ENCODE measurements at places on chromosomes 5 and 9. TPM values are rescaled to one million over a fixed set of nuclear protein-coding genes. Genes with fewer than 3 reads are reported as not detected.

DNA sequence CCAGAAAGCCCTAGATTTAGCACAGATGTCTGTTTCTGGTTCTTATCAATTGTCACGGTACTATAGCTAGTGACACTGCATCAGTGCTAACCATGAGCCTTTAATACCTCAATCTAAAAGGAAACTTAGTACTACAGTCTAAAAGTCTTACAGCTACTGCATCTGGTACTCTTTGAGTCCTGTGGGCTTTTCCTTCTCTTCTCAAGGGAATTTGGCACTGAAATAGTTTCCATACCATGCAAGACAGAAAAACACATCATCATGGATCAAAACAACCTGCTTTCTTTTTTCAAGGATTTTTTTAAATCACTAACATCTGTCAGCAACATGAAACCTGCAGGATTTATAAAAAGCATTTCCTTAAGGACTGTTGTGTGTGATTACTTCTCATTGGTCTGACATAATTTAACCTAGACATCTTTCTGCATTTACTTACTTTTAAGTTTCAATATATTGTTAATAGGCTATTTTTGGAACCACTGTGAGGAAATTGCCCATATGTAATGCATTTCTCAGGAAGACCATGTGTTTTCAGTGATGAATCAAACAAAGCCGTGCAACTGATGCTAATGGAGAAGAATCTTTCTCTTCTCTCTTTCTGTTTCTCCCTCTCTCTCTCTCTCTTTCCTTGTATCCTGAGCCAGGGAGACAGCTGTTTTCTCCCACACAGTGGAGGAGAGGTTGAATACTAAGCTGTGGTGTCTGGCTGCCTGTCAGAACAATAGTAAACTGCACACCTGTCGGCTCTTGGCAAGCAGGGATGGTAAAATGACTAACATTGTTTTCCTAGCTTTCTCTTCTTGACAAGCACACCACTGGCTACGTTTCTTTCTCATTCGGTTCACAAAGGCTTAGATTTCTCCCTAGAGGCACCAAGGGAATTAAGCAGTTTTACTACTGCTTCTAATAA, 273.4 kb downstream of the CSNK1G3 start:
- DNase-seq, result peak; percentile 79

GRCh38 chr5:1343931-1344901, 683 bp downstream of the CLPTM1L start:
- peak; percentile 54 for DNase-seq

DNA sequence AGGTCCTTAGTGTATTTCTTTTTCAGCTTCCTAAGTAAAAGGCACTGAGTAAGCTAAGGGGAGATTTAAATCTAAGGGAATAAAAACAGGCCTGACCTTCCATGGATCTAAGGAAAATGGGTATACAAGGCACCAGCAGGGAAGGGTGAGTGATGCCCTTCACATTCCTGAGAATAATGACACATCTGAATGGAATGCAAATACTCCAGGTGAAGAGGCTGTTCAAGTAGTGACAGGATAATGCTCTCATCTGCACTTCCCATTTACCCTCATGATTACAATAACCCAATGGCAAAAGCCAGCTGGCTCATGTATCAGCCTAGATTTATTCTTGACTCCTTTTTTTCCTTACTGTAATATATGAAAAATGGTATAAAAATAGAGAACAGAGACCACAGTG, 216.2 kb upstream of the ACTBL2 start:
- DNase-seq, result peak; percentile 10

DNA sequence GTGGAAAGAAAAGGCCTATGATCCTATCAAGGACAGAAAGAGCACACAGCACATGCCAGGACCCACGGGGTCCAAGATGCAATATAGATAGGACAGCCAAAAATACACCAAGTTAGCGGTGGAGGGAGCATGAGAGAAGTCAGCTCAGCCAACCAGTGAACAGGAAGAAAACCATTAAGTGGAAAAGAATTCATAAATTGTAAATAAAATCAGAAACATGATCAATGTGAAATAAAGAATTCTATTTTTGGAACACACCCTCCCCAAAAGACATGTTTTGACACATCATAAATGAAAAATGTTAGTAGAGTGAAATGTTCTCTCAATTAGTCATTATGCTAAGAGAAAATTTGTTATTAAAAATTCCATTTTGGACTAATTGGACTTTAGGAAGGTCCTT, 35.6 kb downstream of the ATPSCKMT start:
- no peak for DNase-seq

- DNase-seq, result no peak
Observed at GRCh38 chr5:19920761-19921160, 67.2 kb downstream of the CDH18 start.

- DNase-seq, result no peak
Observed at GRCh38 chr9:19148187-19148586, 20.9 kb upstream of the PLIN2 start.

DNA sequence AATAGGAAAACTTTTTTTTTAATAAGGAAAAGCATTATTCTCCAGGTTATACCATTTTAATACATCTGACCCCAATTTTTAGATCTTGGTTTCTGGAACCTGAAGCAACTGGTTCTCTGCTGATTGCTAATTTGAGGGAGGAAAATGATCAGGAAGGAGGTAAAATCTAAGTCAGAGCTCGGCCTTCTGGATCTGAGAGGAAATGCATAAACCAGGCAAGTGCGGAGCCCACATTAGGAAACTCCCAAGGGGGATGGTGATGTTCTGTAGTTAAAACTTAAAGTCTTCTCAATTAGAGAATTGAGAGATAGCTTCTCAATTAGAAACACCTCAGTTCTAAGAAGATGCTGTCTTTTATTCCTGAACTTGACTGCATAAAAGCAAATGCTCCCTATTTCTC, 113.5 kb downstream of the TSSK1B start:
- DNase-seq, result no peak

DNA sequence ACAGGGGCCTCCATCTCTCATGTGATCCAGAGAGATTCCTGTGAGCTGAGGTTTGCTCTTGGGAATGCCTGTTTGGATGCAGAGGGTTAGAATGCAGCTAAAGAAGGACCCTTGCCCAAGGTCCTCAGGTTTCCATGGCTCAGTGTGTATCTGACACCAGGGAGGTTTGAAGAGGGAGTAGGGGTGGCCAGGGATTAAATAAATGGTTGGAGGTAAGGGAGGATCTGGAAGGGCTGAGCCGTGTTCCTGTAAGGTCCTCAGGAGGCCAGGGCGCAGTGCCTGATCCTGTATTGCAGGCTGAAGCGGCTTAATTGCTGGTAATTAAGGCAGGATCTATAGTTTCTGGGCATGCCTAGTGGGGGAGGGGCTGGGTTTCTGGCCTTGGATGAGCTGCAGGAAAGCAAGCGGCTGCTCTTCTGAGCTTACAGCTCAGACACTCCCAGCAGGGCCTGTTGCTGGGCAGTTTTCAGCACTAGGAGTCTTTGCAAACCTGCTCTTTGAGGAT, 41.5 kb upstream of the MAP1B start:
- no peak for DNase-seq

DNA sequence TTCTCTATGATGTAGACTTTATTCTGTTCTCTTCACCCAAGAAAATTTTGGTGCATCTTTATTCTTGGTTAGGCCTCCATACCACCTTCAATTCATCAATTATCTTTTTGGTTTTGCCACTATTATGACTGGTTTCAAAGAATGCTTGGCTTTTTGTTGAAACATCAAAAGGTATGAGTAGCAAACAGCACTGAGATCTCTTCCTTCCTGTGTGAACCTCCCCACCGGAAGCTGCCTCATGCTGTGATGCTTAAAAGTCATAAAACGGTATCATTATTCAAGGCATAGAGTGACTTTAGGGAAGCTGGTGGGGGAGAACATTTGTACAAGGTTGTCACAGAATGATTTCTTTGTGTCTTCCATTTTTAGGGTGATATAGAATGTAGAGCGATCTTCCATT, 70.6 kb downstream of the IQGAP2 start:
- no peak for DNase-seq

GRCh38 chr9:135567311-135567710, 5.8 kb downstream of the PAEP start:
- no peak for DNase-seq

Gene GCNT1
- 4.8 TPM for total RNA-seq

Gene TYRP1
- total RNA-seq, result 3.4 TPM

DNA sequence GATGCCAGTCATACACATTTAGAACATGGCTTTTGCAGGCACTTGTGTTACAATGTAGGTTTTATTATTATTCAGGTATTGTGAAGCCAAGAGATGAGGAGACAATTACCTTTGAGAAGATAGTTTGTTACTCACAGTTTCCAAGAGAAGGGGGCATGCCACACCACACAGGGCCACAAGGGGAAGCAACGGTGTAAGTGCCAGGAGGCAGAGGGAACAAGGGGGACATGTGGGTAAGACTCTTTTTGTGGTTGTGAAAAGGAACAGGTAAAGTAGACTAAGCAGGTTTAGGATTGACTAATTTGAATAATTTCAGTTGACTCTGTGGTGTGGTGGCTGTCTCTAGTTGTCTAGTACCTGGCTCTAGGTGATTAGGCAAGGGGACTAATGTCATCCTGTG, 191.2 kb downstream of the TRPM6 start:
- DNase-seq, result no peak

Gene LCN12
- not detected for total RNA-seq

DNA sequence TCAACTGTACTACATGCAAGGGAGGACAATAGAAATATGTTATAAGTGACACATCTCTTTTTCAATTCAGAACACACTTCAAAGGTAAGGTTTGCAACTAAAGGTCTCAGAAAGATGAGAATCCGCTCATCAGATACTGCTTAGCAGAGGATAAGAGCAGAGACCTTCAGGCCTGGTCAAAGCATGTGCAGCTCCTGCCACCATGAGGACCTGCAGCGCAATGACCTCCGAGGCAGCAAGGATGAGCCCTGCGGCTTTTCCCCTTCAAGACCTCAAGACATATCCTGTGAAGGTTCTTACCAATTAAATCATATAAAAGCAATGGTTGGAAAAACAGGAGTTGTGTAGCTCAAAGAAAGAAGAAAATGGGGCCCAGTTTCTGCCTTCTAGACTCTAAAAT, 135.8 kb downstream of the TRIM36 start:
- DNase-seq, result peak; percentile 15

Gene ACOT12
- not detected for total RNA-seq

Gene FOXD4L4
- total RNA-seq, result not detected

- no peak for DNase-seq
Observed at GRCh38 chr9:16825331-16825725, 45.1 kb downstream of the BNC2 start.

GRCh38 chr5:169803077-169803981, 166.3 kb downstream of the DOCK2 start:
- DNase-seq, result peak; percentile 84

Gene PTGES
- total RNA-seq, result 0.23 TPM

- DNase-seq, result no peak
Observed at GRCh38 chr5:41686767-41687166, 176.4 kb upstream of the PLCXD3 start.

Gene UBLCP1
- 43.1 TPM for total RNA-seq

Gene CDKN2B-AS1
- total RNA-seq, result not detected

DNA sequence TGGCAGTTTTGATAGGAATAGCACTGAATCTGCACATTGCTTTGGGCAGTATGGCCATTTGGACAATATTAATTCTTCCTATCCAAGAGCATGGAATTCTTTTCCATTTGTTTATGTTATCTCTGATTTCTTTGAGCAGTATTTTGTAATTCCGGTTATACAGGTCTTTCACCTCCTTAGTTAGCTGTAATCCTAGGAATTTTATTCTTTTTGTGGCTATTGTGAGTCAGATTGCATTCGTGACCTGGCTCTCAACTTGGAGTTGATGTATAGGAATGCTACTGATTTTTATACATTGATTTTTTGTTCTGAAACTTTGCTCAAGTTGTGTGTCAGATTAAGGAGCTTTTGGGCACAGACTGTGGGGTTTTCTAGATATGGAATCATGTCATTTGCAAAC, 24.0 kb downstream of the TMEM161B start:
- DNase-seq, result no peak

GRCh38 chr5:31898036-31898632, 259.2 kb downstream of the PDZD2 start:
- no peak for DNase-seq

Gene PLPPR1
- total RNA-seq, result not detected

Data from MG63 (cell line).